ENCODE measurements at places on chromosomes 5 and 9.
A peak's percentile ranks its signal among the peaks of the same experiment; 100 is the strongest.

DNA sequence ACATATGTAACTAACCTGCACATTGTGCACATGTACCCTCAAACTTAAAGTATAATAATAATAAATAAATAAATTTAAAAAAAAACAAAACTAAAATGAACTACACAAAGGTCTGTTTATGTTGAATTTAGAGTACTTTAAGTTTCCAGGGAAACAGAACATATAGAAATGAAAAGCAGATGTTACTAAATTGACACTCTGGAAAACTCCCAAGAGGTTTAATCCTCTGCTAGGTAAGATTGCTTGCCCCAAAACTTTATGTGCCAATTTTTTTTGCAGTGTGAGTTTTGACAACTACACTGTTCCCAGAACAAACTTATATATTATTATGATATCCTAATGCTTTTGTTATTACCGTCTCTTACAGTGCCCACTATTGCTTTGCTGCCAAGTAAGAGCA is 134.3 kb upstream of the MRPS30 start:
- peak; percentile 26 for DNase-seq

- no peak for DNase-seq
Measured at GRCh38 chr5:17352223-17352622, 134.8 kb downstream of the BASP1 start.

- DNase-seq = no peak
Measured at GRCh38 chr5:98917433-98917832, 11.4 kb downstream of the CHD1 start.

- DNase-seq = no peak
Measured at GRCh38 chr5:174844971-174845370, 120.6 kb downstream of the MSX2 start.

DNA sequence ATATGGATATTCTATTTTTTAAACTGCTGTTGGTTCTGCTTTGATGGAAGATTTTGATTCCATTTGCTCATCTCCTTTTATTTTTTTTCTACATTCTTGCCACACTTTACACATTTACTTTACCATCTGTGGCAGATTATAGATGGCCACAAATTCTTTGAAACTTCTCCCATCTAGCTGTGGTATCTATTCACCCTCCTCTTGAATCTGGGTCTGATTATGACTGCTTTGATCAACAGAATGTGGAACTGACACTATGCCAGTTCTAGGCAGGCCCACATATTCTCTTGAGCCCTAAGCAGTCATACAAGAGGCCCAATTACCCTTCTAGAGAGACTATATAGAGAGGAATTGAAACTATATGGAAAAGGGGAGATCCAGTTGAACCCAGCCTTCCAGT is 439.0 kb upstream of the PTGER4 start:
- DNase-seq = no peak

GRCh38 chr9:135159801-135160200 is 72.3 kb downstream of the OLFM1 start:
- DNase-seq = no peak

DNA sequence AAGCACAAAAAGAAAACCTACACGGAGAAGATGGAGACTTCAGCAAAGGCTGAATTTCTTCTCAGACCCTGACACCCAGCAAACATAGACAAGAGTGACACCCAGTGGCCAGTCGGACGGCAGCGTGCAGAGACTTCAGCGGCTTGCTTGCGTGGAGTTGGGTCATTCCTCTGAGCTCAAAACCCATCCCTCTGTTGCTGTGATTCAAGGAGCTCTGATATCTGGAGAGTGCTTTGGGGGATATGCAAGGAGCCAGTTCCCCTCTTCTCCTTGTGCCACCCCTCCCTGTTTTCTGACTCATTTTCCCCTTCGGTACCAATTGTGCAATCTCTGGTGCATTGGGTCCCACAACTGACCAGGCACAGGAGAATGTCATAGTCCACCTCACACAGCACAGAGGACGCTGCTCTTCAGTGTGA is 27.5 kb downstream of the SH3TC2 start:
- no peak for DNase-seq

DNA sequence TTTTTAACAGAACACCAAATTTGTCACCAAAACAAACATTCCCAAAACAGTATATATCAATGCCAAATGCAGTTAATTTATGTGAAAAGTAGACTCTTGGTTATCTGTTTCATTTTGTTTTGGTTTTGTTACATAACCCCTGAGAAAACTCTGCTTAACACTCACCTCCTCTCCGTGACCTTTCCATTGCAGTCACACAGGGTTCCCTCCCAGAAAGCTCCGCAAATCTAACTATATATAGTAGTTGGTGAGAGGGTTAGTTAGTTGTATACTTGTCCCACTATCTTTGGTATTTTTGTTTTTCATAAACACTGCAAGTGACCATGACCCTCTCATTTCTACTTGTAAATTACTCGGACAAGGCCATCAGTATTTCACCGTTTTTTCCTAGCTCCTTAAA is 25.5 kb downstream of the NFIB start:
- no peak for DNase-seq

DNA sequence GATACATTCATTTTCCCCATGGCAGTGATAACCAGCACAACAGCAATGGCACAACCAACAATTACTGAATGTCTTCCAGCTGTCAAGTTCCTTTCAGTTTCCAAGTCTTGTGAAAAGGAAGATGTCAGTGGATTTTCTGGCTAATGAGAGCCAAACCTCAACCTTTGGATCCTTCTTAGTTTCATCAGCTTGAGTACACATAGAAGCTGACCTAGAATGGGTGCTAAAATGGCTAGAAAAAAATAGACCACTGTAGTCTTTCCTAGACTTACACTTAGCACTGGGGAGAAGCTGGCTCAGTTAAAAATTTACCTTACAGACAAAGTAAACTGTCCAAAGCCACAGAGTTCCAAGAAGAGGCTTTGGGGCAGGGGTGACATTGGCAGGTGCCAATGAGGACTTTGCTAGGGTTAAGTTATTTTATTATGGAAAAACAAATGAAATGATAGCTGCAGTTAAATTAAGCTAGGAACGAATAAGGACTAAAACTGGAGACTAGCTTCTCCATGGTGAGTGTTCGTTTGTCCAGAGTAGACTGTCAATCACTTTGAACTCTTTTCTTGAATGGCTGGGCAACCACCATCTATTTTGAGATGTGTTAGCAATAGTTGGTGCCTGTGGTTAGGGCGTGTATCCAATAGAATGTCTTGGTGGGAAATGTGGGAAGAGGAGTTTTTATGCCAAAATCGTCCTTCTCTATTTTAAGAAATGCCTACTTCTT is 25.9 kb upstream of the TXN start:
- DNase-seq = no peak

DNA sequence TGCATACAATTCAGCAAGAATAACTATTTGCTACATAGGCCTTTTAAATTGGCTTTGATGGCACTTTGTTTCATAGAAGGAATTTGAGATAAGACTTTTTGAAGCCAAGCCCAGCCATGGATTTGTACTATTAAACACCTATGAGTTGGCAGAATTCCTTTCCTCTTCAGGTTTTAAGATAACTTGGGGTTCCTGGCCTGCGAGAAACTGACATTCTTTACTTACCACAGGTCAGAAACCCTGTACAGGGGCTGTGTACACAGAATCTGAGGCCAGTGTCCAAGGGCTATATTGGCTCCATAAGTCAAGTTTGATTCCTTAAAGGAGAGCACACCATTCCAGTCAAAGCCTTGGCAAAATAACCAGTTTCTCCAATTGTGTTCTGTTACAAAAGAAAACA is 10.8 kb upstream of the BTNL3 start:
- no peak for DNase-seq

GRCh38 chr5:566636-567309 is 42.5 kb upstream of the SLC9A3 start:
- DNase-seq = no peak

- no peak for DNase-seq
Measured at GRCh38 chr5:131266370-131267060, 2.7 kb downstream of the CDC42SE2 start.

DNA sequence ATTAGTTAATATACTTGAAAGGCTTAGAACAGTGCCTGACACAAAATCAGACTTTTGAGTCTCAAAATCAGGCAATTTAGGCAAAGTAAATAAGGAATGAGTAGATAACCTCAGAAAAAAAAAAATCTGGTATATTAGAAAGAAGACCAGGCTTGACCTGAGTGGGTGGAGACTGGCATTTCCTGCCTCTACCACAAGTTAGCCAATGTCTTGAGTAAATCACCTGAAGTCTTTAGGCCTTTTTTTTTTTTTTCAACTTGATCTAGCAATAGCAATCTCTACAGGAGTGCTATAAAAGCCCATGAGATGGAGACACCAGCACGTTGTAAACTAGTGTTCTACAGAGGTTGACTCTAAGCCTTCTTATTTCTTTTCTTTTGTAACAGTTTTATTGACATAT is 104.2 kb upstream of the RASEF start:
- no peak for DNase-seq

DNA sequence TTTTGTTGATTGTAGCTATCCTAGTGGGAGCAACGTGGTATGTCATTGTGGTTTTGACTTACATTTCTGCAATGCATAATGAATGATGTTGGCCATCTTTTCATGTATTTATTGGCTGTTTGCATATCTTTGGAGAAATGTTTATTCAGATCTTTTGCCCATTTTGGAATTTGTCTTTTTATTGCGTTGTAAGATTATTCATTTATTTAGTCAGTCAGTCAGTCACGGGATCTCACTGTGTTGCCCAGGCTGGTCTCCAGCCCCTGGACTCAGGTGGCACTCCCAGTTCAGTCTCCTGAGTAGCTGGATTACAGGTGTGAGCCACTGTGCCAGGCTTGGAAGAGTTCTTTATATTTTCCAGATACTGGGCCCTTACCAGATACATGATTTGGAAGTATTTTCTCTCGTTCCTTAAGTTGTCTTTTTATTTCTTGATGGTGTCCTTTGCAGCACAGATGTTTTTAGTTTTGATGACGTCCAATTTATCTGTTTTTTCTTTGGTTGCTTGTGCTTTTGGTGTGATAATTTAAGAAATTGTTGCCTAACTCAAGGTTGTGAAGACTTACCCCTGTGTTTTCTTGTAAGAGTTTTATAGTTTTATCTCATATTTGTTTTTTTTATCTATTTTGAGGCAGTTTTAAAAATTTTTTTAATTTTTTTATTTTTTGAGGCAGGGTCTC is 67.1 kb downstream of the EHMT1 start:
- DNase-seq = no peak
